ENCODE measurements at places on chromosomes 6 and 20. TPM values are rescaled to one million over a fixed set of nuclear protein-coding genes. Genes with fewer than 3 reads are reported as not detected.

Gene FAXC
- 8.0 TPM for total RNA-seq

Gene MYCT1
- total RNA-seq: not detected

Gene TP53TG5
- total RNA-seq: not detected

Gene PRR18
- 0.70 TPM for total RNA-seq

DNA sequence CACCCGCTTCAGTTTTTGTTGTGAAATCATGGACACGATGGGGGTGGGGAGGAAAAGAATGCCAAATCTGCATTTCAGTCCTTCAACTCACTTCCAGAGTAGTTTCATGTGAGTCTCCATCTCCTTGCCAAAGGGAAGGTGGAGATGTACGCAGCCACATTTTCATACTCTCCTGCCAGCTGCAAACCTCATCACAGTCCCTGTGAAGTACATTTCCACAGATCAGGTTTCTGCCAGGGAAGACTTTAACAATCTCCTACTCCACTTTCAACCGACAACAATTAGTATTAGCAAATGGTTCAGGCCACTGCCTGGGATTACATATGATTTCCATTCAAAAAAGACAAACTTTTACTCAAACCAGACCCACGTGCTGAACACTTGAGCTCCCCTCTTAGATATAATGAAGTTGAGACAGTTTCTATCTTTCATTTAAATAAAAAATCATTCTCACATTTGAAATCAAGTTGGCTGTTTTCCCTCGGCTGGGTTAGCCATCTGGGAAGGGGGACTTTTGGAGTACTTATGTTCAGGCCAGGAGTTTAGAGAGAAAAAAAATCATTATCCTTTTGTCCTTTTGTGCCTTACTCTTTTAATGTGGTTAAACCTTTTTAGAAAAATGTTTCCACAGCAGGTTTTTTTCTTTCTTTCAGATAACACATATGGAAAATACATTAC lies 51.0 kb upstream of the CEP162 start:
- DNase-seq: no peak

GRCh38 chr6:33699131-33699530 lies 12.4 kb downstream of the UQCC2 start:
- peak; percentile 35 for DNase-seq

- DNase-seq: peak; percentile 87
Observed at GRCh38 chr20:46128310-46129151, 10.4 kb downstream of the CD40 start.

- DNase-seq: no peak
Observed at GRCh38 chr6:53584726-53585125, 39.8 kb upstream of the GCLC start.

- no peak for DNase-seq
Observed at GRCh38 chr6:35413911-35414310, 38.2 kb upstream of the FANCE start.

GRCh38 chr20:61768571-61769285 lies 297.0 kb downstream of the TAF4 start:
- DNase-seq: peak; percentile 65
